Right cardiac atrium (tissue), 5 donors: ENCODE measurements at places on chromosomes 12 and 14. TPM values are rescaled to one million over a fixed set of nuclear protein-coding genes. Genes with fewer than 3 reads are reported as not detected.

DNA sequence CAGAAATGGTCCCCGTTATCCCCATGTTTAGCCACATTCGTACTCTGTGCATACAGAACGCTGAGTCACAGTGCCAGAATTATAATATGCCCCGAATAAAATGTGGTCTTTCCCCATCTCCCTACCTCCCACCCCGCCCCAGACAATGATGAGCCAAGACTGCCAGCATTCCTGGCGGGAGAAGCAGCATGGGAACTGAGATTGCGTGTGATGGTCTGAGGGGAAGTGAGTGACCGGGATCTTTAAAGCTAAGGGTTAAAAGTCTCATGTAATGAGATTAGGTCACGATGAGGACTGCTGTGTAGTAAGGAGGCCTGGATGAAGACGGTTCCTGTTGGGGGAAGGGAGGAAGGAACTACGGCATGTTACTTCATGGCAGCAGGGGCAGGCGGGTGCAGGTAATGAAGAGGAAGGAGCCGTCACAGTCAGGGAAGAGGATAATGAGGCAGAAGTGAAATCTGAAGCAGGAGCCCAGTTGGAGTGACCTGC, 243.3 kb upstream of the FKBP4 start:
- no peak for DNase-seq

DNA sequence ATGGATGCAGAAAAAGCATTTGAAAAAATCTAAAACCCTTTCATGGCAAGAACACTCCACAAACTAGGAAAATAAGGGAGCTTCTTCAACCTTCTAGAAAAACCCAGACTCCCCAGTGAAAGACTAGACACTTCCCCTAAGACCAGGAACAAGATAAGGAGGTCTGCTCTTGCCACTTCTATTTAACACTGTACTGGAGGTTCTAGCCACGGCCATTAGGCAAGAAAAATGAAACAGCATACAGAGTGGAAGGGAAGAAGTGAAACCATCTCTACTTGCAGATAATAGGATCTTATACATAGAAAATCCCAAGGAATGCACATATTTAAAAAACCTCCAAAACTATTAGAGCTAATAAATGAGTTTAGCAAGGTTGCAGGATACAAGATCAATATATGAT, 42.3 kb downstream of the CHGA start:
- DNase-seq = no peak

DNA sequence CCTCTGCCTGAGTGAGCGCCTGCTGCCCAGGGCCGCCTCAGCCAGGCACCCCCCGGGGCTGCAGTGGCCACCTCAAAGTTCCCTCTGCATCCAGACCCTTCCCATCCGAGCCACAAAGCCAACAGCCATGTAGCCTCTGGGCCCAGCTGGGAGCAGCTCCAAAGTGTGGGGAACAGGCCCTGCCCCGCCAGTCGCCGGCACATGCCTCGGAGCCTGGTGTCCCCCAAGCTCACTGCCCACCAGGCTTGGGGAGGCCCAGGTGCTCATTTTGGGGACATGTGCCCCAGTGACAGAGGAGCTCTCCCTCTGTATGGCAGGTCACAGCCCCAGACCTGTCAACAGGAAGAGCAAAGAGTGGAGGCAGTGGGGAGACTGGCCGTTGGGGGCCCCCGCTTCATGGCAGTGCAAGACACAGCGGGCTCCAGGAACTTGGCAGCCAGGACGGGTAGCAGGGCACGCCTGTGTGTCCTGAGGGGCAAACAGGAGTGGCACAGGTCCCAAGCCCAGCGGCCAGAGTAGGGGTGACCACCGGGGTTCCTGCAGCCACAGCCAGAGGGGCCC, 29.9 kb downstream of the JAG2 start:
- no peak for DNase-seq

DNA sequence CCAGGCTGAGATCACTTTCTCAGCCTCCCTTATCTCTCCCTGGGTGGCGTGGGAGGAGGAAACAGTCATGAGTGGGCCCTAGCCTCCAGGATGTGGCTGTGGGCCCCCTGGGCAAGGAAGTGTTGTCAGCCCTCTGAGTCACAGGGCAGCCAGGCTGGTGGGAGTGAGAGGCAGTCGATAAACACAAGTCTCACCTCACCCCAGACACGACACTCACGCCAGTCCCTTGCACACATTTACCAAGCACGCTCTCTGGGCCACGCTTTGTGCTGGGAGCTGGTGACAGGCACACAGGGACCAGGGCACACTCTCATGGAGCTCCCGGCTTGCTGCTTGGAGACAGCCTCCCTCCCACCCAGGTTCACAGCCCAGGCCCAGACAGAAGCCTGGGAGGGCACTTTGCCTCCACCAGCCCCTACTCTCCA, 1.9 kb upstream of the KRT79 start:
- DNase-seq = no peak

DNA sequence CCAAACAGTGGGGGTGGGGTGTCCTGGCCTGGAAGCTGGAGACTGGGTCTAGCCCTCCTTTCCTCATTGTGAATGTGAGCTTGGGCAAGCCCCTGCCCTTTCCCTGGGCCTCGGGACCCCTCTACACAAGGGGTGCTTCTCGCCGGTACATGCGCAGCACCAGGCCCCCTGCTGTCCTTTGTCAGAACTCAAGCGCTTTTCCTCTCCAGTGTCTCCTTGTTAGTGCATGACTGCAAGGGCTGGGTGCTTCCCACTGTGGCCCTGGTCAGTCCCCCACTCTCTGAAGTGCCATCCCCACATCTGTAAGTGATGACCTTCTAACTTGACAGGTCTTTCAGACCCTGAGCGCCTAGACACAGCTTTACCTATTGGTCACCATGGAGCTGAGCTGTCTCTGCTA, 44.2 kb downstream of the DEGS2 start:
- no peak for DNase-seq

OR10G2 gene
- not detected for total RNA-seq
